ENCODE measurements at places on chromosomes 11 and 22.

DNA sequence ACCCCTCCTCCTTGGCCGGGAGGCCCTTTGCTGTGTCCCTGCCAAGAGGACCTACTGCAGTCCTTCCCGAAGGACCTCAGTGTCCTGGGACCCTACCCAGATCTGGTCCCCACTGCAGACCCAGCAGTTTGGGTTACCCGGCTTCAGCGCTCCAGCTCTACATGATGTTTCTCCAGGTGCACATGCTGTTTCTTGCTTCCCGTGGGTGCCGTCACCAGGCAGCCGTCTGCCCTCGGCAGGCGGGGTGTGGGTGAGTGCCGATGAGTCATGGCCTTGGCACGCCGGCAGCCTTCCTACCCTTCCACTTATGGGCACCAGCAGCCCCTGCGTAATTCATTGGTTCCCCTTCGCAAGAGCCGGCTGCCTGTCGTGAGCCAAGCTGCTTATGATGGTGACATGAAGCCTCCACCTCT lies 101.8 kb downstream of the BCR start:
- DNase-seq = no peak

GRCh38 chr11:111941963-111942362 lies 4.8 kb downstream of the DIXDC1 start:
- no peak for DNase-seq

- DNase-seq = no peak
Measured at GRCh38 chr22:27905653-27906052, 13.4 kb downstream of the PITPNB start.

- no peak for DNase-seq
Measured at GRCh38 chr11:133007027-133007584, 525.2 kb downstream of the OPCML start.

DNA sequence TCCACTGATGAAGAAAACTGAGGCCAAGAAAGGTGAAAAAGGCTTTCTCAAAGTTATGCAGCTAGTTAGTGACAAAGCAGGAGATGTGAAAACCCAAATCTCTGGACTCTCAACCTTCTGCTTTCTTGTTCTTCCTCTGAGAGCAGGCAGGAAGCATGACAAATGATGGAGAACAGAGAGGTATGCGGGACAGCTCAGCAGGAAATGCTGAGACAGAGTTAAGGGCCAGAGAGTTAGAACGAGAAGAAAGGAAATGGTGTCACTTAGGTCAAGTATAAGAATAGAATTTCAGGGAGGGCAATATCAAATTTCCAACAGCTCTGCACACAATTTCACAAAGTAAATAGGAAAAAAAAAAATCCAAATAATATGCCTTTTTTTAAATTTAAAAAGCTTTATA lies 67.6 kb upstream of the ARHGAP42 start:
- DNase-seq = no peak

GRCh38 chr22:47066616-47066905 lies 304.1 kb downstream of the TBC1D22A start:
- DNase-seq = no peak

DNA sequence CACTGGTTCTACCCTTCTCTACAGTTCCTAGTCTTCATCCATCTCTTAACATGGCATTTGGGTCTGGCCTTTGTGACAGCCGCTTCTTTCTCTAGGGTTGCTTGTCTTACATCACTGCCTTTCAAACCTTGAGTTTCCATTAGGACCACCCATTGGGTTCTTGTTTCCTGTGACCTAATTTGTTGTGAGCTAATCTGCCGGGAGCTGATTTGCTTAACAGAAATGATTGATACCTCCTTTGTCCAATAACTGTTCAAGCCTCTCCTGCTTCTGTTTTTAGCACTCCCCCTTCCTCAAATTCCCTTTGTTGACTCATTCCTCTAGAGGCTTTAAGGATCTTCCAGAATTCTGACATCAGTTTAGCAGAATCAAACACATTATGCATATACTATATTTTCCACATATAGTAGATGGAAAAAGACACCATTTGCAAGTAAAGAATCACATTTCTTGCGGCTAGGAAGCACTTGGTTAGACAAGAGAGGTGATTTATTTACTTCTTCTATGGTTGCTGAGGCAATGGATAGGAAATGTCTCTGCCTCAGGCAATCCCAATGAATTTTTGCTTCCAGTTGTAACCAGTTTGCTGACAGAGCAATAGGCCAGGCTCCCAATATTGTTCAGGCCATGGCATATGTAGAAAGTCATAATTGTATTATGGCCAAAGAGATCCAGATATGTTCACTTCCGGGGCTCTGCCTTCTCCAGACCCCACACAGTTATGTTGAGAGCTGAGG lies 130.7 kb downstream of the SNX19 start:
- DNase-seq = no peak

- DNase-seq = no peak
Measured at GRCh38 chr11:122098261-122098980, 17.6 kb downstream of the BLID start.

GRCh38 chr11:85182441-85183387 lies 444.4 kb downstream of the DLG2 start:
- DNase-seq = no peak

GRCh38 chr11:67663532-67664212 lies 10.8 kb downstream of the ALDH3B2 start:
- no peak for DNase-seq

- no peak for DNase-seq
Measured at GRCh38 chr11:43746670-43747069, 66.1 kb downstream of the HSD17B12 start.

- DNase-seq = no peak
Measured at GRCh38 chr22:46336119-46337078, 885 bp downstream of the TRMU start.

DNA sequence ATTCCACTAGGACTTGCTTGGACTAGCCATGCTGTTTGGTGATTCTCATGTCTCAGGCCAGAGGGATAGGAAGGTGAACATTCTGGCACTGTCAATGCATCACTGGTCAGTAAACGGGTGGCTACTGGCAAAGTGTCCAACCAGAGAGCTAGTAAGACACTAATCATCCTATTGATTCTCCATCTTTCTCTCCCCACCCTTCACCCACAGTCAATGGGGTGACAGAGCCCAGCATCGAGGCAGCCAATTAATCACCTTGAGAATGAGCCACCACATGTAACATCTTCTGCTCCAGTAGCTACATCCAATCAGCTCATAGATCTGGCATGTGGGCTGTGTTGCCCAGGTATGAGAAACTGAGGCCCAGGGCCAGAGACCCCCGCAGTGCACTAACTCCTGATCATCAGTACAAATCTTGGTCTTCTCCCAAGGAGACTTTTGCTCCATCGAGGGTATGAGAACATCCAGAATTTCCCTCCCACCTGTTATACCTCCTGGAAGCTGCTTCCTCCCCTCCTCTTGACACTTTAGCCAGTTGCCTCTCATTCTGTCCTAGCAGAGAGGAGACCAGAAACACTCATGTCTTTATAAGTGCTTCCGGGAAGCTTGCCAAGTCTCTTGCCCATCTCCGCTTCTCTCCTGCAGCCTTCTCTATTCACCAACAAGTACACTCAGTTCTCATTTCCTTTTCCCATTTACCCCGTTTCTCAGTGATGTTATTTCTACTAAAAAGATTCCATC lies 17.0 kb downstream of the HTR3A start:
- peak; percentile 47 for DNase-seq

DNA sequence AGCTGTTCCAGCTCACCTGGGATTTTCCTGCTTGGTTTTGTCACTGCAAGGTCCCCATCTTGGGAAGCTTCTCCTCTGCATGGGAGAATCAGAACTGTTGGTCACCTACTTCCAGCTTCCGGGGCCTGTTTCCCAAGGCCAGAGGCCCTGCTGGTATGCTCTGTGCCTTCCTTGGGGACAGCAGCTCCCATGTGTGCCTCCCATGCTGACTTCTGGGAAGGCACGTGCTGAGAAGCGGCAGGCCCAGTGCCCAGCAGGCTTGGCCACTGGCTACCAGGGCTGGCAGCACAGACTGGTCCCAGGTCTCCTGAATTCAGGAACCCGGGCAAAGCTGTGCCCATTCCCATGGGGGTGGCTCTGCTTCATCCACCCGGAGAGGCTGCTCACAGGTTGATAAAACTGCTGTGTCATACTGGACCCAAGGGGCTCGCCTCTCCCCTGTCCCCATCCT lies 33.8 kb downstream of the MYEOV start:
- no peak for DNase-seq

DNA sequence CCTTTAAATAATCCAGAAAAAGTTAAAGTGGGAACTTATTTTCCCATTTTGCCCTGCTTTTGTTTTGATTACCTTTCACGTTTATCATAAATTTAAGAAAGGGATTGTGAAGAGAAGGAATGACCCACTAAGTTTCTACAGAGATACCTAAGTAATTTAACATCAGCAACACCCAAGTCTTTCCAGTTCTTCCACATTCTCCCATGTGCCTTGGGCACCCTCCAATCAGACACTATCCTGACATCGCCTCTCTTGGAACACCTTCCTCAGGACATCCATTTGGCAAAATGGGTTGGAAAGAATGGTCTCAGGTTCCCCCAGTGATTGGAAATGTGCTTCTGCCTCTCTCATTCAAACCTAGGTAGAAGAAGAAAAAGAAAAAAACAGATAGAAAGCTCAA lies 6.3 kb downstream of the BBOX1 start:
- DNase-seq = no peak

GRCh38 chr22:37994049-37994448 lies 9.7 kb upstream of the SOX10 start:
- no peak for DNase-seq

GRCh38 chr11:118892964-118893363 lies 9.3 kb downstream of the CXCR5 start:
- DNase-seq = no peak

GRCh38 chr11:128686745-128687177 lies 7.1 kb upstream of the FLI1 start:
- no peak for DNase-seq

DNA sequence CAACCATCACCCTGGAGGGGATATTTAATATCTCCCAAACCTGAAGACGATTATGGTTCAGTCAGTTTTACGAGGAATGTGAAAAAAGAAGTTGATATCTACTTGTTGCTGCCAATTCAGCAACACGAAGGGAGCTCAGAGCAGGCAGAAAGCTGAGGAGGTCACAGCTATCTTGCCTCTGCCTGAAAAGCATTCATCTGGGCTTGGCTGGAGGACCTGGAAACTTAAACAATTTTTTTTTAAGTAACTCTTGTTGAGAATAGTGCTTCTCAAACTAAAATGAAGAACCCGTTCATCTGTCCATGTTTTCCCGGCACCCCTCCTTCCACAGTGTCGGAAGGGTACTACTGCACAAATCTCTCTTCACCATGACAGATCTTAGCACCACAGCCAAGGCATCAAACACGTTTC lies 98.9 kb downstream of the MICAL3 start:
- DNase-seq = no peak

- DNase-seq = no peak
Measured at GRCh38 chr22:22045571-22046335, 63.2 kb upstream of the TOP3B start.

GRCh38 chr22:42438293-42438650 lies 6.1 kb upstream of the NFAM1 start:
- DNase-seq = no peak

- DNase-seq = no peak
Measured at GRCh38 chr11:9660886-9661285, 3.0 kb upstream of the SWAP70 start.

GRCh38 chr22:25208743-25209505 lies 9.3 kb downstream of the CRYBB3 start:
- DNase-seq = no peak

DNA sequence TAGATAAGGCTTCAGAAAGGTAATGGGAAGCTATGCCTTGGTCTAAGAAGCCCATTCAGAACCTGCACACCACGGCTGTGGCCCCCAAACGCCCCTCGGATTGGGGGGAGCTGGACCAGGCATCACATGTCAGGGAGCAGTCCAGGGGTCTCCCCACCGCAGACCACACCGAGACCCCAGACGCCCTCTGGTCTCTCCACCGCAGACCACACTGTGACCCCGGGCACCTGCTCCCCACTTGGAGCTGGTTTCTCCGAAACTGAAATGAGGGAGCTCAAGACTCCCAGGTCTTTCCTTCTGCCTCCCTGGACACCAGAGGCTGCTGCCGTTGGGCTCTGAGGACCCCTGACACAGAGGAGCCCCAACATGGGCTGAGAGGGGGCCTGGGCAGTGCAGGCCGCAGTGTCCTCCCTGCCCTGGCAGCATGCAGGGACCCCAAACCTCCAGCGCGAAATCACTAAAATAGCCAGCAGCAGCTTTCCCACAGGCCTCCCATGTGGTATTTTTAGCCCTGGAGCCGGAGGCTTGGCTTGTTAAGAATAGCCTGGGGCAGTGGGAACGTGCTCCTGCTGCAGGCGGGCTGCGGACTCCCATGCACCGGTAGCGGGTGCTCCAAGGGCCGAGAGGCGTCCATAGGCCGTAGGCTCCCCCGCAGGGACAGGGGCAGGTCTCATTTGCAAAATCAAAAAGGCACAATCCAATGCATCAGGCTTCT lies 7.7 kb downstream of the LINC01488 start:
- no peak for DNase-seq

- DNase-seq = no peak
Measured at GRCh38 chr11:60747359-60747873, 9.3 kb upstream of the MS4A15 start.

DNA sequence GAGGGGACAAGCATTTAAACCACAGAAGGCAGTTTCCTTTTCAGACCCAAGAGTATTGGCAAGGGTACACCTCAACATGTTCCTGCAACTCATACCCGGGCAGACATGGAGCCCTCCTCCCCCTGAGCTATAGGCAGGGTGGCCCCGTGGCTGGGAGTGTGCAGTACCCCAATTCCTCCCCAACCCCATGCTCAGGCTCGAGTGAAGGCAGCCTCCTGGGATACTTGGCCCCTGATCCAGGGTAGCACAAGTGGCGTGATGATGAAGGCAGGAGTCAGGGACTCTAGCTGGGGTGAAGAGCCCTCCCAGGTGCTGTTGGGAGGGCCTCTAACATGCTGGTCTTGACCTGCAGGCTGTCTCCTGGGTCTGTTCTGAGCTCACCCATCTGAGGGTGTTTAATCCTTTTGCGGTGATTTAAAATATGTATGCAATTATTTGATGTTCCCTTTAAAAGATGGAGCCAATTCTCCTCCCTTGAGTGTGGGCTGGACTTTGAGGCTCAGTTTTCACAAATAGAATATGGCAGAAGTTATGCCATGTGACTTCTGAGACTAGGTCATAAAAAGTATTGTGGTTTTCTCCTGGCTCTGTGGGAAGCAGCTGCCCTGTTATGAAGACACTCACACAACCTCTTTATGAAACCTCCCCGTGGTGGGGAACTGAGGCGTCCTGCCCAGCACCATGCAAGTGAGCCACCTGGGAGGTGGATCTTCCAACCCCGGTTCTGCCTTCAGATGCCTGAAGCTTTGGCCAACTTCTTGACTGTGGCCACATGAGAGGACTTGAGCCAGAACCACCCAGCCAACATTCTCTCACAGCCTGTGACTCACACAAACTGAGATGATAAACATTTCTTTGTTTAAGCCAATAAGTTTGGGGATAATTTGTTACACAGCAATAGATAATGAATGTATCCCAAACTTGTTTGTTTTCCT lies 54.7 kb upstream of the NECTIN1 start:
- DNase-seq = no peak

Measured in SHP77 treated with DMSO at 0.1 percent for 48 hours (cell line).